ENCODE measurements at places on chromosomes 2 and 18.

DNA sequence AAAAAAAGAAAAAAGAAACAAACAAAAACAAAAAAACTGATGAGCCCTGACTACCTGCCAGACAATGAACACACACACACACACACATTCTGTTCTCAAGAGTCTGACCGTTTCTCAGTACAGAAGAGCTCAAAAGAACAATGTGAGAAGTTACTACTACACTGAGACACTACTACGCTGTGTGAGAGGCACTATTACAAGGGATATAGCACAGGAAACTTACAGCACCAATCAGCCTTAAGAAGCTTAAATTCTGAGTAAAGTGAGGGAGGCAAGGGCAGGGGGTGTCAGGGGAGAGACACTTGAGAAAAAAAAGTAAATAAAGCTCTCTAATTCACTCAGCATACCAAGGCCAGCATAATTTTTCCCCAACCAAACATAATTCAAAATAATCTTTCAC, 32.5 kb downstream of the WDR33 start:
- DNase-seq: no peak

GRCh38 chr2:143682436-143683055, 553.3 kb downstream of the ARHGAP15 start:
- DNase-seq: no peak

DNA sequence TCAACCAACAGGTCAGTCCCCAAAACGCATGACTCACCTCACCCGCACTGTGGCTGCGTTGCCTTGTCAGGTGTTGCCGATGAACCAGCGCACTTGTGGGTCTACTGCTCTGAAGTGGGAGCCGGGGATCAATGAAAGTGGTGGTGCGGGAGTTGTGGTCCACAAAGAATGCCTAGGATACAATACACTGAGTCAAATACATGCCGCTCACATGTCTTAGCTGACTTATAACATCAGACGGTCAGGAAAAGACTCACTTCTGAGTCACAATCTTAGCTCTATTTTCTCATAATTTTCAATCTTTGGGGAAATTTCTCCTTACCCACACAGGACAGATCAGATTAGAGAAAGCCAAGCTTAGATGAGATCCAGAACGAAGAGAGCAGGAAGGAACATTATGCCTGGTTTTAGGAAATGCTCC, 107.1 kb upstream of the STK17B start:
- no peak for DNase-seq

GRCh38 chr2:23460228-23460627, 75.2 kb downstream of the KLHL29 start:
- DNase-seq: no peak

- no peak for DNase-seq
Measured at GRCh38 chr2:237324405-237324831, 89.5 kb downstream of the COL6A3 start.

DNA sequence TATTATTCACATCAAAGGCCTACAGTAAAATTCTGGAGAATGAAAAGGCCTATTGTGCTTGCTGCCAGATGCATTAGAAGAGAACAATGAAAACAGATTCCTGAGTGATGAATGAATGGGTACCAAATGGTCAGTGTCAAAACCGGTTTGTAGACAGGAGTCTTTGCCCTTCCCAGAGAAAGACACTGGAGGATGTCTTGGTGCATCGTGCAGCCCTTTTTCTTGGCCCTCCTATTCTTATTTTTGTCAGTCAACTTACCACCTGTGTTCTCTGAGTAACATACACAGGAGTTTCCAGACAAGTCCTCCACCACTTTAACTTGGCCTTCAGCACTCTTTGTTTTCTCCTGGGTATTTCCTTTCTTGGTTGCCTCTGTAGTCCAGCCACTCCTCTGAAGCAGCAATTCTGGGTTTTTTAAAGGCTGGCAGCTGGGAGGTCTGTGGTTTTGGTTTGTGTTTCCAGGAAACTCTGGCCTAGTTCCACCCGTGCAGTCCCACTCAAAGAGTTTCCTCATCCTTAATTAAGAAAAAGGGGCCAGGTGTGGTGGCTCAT, 29.4 kb downstream of the PSTPIP2 start:
- DNase-seq: no peak

- DNase-seq: no peak
Measured at GRCh38 chr18:61609131-61609530, 275.9 kb downstream of the CDH20 start.

- DNase-seq: peak; percentile 15
Measured at GRCh38 chr2:144162652-144163051, 357.3 kb downstream of the ZEB2 start.

GRCh38 chr2:216279031-216279430, 93.3 kb downstream of the MARCHF4 start:
- no peak for DNase-seq

GRCh38 chr18:25646971-25647370, 295.0 kb upstream of the ZNF521 start:
- no peak for DNase-seq

GRCh38 chr2:170307555-170308351, 129.8 kb downstream of the MYO3B start:
- DNase-seq: no peak

DNA sequence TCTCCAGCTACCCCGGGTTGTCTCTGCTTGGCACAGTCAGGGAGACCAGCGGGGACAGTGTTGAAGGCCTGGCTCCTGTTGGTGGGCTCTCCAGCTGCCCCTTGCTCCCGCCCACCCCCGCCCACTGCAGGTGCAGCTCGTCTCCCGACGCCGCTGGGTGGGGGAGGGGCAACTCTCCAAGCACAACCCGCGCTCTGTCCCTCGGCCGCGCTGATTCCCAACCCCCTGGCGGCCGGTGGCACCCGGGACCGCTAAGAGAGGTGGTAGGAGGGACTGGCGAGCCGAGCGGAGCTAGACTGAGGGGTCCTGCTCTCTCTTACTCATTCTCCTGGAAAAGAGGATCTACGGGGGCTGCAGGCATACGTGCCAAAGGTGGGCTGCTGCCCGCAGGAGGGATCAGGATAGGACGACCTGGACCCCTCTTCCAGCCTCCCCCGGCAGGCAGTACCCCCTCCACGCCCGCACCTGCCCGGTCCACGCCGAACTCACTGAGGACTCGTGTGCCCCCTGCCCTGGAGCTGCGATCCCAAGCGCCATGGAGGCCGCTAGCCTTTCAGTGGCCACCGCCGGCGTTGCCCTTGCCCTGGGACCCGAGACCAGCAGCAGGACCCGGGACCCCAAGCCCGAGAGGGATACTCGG, 44.5 kb downstream of the DDX18 start:
- DNase-seq: no peak

GRCh38 chr18:12843420-12844350, 40.4 kb downstream of the PTPN2 start:
- no peak for DNase-seq

GRCh38 chr2:190407662-190408537, at the start of gene MFSD6:
Gene MFSD6 (plus strand): TSS chr2:190408355. CDS start chr2:190436030, 27,675 bp downstream.
- DNase-seq: peak; percentile 51

- DNase-seq: no peak
Measured at GRCh38 chr2:48948400-48949125, 193.0 kb upstream of the LHCGR start.

- DNase-seq: no peak
Measured at GRCh38 chr2:128702616-128703015, 383.9 kb upstream of the HS6ST1 start.

DNA sequence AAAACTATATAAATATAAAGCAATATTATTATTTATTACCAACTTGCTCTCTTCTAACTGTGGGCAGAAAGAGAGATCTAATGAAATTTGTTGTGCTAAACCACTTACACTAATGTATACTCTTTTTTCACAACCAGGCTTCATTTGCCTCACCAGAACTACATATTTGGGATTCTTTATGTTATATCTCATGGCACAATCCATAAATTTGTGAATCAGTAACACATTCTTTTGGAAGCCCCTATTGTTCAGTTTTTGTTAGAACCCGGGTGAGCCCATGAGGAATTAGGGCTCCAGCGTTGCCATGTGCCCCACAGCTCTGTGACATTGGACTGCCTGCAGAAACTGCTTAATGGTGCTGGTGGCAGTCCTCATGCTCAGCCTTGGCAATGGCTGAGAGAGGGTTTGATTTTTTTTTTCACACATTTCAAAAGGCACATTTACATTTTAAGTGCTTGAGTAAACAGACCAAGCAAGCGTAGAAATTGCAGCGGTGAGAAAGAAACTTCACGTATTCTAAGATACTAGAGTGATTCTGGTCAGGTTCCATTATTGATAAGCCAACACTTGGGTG, 15.3 kb downstream of the VIT start:
- no peak for DNase-seq

GRCh38 chr2:196962325-196962724, 35.8 kb upstream of the PGAP1 start:
- DNase-seq: no peak

Measured in effector CD4-positive, alpha-beta T cell (primary cell).